ENCODE measurements at places on chromosomes 4 and X.
A peak's percentile ranks its signal among the peaks of the same experiment; 100 is the strongest.

GRCh38 chr4:118810991-118811764 is 24.7 kb downstream of the SEC24D start:
- DNase-seq: no peak

- DNase-seq: no peak
Observed at GRCh38 chrX:107565015-107565414, 63.3 kb upstream of the PRPS1 start.

GRCh38 chrX:44071847-44072551 is 98.8 kb upstream of the NDP start:
- DNase-seq: no peak

- no peak for DNase-seq
Observed at GRCh38 chrX:40722930-40723329, 12.4 kb downstream of the MED14 start.

DNA sequence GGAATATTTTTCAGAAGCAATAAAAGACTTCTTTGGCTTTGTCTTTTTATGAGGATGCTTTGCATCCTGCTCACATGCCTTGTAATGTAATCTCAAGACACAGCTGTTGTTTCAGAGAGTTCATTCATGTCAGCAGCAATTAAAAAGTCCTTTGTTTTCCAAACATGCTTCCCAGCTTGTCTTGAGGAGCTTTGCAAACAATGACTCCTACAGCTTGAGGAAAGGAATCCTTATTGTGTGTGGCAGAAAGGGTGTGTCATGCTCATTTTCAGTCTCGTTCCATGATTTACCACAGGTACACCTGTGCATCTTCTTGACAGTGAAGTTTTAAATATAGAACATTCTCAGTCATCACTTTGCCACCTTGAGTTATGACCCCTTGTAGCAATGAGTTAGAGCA is 139.2 kb upstream of the AADAT start:
- DNase-seq: no peak

GRCh38 chr4:913280-913618 is 18.9 kb downstream of the GAK start:
- no peak for DNase-seq

- DNase-seq: no peak
Observed at GRCh38 chr4:106978046-106978774, 57.9 kb downstream of the DKK2 start.

- no peak for DNase-seq
Observed at GRCh38 chr4:138181287-138181686, 60.9 kb downstream of the SLC7A11 start.

DNA sequence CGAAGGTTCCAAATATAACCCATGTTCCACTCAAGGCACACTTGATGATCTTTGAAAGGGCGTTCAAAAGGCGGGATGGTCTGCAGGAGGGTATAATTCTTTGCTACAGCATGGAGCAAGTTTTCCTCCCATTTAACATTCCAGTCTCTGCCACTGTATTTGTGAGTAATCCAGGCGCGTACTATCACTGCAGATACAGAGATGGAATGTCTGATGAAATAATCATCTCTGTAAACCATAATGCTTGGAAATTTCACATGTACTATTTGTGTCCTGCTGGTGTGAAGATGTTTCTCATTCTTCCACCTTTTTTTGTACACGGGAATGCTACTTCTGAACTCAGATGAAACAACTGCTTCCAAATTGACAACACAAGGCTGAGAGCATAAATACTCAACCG is 15.5 kb downstream of the SEL1L3 start:
- DNase-seq: no peak

GRCh38 chr4:109614466-109614865 is 54.4 kb downstream of the MCUB start:
- no peak for DNase-seq

GRCh38 chrX:66110112-66110511 is 53.9 kb upstream of the HEPH start:
- no peak for DNase-seq

- DNase-seq: no peak
Observed at GRCh38 chr4:93996895-93997294, 168.3 kb downstream of the ATOH1 start.

- no peak for DNase-seq
Observed at GRCh38 chrX:21659320-21659719, 1.2 kb upstream of the KLHL34 start.

- DNase-seq: no peak
Observed at GRCh38 chr4:3200423-3201090, 48.4 kb upstream of the MSANTD1 start.

DNA sequence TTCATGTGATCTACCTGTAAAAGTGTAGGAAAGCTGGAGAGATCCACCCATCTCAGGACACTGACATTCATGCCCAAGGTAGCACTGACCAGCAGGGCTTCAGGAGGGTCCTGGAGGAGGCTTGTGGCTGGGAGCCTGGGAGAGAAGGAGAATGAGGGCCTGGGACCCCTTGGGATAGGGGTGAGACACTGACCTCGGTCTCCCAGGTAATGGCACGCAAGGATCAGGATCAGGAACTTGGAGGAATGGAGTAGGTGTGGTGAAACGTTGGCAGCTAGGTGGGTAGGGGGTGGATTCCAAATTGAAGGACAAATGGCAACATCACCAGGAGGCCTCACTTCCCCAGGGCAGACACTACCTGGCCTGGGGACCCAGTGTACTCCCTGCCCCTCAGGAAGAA is 12.4 kb upstream of the RGS12 start:
- DNase-seq: no peak

GRCh38 chrX:132887569-132887968 is 70.9 kb downstream of the HS6ST2 start:
- DNase-seq: no peak

DNA sequence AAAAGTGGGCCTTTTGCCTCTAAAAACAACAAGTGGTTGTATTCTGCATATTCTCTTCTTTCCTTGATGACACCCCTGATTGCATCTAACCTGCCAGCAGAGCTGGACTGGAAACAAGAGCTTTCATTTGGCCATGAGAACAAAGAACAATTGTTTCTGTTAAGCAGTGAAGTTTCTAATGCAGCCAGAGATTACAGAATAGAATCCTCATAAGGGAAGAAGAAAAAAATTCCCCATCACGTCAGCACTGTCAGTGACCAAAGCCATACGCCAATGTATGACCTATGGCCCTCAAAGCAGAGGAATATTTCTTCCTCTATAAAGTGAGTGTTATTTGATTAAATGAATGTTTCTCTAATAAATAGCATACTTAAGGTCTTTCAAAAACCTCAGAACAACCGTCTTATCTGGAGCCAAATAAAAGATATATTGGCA is 529.1 kb upstream of the INTU start:
- no peak for DNase-seq

DNA sequence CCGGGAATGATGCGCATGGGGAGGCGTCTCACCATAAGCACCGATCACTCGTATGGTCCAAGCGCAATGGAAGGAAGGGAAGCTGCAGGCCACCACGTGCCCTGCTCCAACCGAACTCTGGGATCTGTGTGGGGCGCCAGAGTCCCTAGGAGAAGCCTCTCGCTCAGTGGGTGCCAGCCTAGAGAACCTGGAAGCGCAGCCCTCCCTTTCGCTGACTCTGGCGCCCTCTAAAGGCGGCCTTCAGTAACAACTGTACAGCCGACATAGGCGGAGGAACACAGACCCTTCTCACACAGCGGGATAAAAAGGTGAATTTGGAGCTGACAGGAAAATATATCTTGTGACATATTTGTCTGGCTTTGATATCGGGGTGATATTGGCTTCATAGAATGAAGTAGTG is 76.0 kb downstream of the INTS6L start:
- peak; percentile 59 for DNase-seq

DNA sequence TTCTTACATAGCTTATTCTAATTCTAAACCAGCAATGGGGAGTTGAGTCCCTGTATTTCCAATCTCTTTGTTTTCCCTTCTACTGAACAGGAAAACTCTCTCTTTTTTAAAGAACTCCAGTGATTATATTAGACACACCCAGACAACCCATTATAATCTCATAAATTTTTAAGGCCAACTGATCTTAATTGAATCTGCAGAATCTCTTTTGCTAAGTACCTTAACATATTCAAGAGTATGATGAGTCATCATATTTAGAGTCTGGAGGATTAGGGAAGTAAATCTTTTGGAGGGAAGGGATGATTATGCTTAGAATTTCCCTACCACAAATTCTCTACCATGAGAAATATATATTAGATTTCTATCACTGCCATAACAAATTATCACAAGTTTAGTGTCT is 705.1 kb downstream of the CENPC start:
- no peak for DNase-seq

- DNase-seq: no peak
Observed at GRCh38 chrX:115373308-115373707, 83.8 kb downstream of the LUZP4 start.

DNA sequence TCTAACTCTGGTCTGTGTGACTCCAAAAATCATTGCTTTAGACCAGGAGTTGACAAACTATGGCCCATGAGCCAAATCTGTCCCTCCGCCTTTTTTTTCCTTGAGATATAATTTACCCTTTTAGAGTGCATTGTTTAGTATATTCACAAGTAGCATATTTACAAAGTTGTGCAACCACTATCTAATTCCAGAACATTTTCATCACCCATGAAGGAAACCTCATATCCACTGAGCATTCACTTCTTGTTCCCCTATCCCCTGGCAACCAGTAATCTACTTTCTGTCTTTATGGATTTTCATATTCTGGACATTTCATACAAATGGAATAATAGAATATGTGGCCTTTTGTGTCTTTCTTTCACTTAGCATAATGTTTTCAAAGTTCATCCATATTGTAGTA is 67.4 kb upstream of the CITED1 start:
- no peak for DNase-seq

GRCh38 chr4:83342476-83342875 is 7.8 kb upstream of the HPSE start:
- no peak for DNase-seq

GRCh38 chr4:48127682-48128404 is 6.2 kb downstream of the TXK start:
- DNase-seq: peak; percentile 61

GRCh38 chr4:69881173-69881773 is 21.3 kb upstream of the SULT1E1 start:
- peak; percentile 15 for DNase-seq

GRCh38 chrX:9023293-9023692 is 10.6 kb downstream of the FAM9B start:
- DNase-seq: no peak

DNA sequence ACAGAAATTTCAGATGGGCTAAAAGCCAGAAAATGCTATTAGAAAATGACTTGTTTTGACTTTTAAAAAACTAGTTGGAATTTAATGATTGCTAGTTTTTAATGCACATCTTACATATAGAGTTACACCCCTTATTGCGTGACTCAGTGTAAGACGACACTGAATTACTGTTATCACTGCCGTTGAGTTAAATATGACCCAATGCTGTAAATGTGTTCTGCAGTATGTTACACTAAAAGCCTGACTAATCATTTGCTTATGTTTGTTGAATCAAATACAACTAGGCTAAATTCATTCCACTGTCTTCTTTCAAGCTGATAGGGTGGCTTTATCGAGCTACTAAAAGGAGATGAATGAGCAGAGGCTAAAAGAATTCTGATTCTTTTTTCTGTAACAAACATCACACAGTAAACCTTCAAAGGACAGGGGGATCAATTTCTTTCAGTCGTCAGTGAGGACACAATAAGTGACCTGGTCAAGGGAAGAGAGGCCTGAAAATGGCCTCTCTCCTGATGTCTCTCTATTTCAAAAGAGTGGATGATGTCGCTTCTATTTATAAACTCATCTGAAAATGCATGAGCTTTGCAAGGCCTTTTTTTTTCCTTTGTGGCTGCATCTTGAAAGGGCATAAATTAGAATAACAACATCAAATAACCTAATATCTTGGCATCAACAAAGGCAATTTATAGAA is 142.2 kb upstream of the KCNIP4 start:
- DNase-seq: no peak

DNA sequence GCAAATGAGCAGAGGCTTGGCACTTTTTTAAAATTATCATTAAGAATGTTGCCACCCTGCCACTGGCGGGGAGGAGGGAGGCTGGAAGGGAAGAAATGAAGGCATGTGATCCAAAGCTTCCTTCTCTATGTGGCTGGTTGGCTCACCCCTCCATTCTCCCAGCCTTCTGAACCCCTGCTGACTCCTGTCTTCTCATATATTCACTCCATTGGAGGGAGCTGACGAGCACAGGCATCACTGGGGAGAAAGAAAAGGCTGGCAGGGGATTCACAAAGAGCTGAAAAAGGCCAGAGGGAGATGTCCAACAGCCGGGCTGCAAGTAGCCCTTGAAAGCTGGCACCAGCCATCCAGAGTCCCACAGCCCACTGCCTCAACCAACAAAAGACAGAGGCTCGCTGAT is 495.6 kb downstream of the BCOR start:
- no peak for DNase-seq

- DNase-seq: no peak
Observed at GRCh38 chrX:53287493-53288138, 6.2 kb upstream of the IQSEC2 start.

DNA sequence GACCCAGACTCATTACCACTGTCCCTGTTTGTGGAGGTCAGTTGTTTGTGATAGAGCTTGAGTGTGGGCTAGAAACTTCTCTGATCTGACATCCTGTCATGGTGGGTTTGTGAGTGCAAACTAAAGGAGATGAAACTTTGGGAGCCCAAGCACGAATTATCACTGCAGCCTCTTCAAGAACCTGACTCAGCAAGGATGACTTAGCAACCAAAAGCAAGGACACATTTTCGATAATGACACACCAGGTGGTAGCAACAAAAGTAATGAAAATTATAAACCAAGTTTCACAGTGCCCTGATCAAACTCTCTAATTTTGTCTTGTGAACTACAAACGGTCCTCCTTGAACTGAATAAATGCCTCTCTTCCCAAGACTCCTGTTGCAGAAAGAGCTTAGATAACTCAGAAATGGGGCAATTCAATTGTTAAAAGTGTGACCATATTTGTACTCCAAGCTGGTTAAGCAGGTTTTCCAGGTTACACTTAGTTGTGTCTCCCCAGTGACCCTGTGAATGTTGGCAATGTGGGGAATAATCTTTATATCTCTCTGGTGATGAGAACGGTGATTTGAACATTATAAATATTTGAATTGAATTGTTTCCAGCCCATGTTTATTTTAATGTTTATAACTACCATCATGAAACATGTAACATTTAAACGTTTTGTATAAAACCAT is 52.6 kb upstream of the ATP8A1 start:
- DNase-seq: no peak

Data from nephron progenitor cell (in vitro differentiated cells).